ENCODE measurements at places on chromosomes 11 and 22. TPM values are rescaled to one million over a fixed set of nuclear protein-coding genes. Genes with fewer than 3 reads are reported as not detected.

GRCh38 chr11:128628325-128628673 is 40.9 kb upstream of the ETS1 start:
- DNase-seq = no peak

DNA sequence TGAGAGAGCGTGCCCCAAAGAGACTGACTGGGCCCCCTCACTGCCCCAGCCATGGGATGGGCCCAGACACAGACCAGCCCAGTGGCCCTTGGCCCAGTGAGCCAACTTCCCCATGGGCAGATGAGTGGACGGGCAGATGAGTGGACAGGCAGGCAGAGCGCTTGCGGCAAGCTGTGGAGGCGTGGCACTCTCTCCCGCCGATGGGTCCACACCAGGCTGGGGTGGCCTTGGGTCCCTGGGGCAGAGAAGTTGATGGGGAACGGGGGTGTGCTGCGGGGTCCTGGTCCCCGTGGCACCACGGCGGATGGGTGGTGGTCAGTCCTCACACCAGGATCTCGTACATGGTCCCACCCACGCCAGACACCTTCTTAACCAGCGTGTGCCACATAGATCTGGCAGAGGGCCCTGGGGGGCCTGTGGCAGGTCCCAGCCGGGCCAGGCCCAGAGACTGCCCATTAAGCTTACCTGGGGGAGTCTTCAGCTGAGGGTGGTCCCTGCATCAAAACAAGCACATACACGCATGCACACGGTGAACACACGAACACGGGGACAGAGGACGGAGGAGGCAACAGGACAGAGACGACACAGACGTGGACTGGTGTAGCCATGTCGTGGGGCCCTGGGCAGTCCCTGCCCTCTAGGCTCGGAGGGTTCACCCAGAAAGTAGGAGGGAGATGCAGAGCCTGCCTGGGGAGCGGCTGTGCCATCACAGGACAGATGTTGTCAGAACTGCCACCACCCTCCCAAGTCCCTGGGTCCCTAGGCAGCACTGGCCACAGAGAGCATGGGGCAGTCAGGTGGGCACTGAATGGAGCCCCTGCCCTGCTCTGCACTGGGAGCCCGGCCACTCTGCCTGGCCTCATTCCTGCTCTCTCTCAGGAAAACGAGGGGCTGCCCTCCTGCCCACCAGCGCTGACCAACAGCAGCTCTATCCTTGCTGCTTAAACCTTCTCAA is 182.2 kb downstream of the IGLL1 start:
- no peak for DNase-seq

DNA sequence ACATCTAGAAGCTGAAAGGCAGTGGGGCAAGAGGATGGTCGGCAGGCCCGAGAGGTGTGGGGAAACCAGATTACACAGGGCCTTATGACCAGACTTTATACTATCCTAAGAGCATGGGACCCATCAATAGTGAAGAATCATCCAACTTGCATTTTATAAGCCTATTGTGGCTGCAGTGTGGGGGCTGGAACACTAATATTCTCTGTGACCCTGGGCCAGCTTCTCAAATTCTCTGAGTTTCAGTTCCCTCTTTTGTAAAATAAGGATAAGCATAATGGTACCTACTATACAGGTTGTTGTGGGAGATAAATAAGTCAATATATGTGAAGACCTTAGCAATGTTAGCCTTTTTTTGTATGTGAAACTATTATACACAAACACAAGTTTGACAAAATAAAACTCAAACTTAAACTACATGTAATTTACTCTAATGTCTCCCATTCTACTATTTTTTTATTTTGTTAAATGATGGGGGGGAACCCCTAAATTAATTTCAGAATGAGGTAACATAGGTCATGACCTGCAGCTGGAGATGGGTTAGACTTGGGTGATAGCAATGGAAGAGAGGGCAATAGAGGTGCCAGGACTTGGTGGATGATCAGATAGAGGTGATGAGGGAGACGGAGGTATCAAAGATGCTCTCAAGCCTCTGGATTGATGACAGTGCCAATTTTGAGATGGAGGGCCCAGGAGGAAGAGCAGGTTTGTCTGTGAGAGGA is 30.1 kb downstream of the SMCO4 start:
- no peak for DNase-seq

Gene HIRA
- 14.7 TPM for total RNA-seq

Gene AGBL2
- total RNA-seq = 0.20 TPM

All from lung microvascular endothelial cell (primary cell).